Motor neuron (in vitro differentiated cells): ENCODE measurements at places on chromosomes 6 and 20.
A peak's percentile ranks its signal among the peaks of the same experiment; 100 is the strongest.

GRCh38 chr6:11460837-11461661 is 76.5 kb upstream of the TMEM170B start:
- ATAC-seq: peak; percentile 52

GRCh38 chr6:26031151-26031594 is 56.1 kb upstream of the HFE start:
- no peak for ATAC-seq

DNA sequence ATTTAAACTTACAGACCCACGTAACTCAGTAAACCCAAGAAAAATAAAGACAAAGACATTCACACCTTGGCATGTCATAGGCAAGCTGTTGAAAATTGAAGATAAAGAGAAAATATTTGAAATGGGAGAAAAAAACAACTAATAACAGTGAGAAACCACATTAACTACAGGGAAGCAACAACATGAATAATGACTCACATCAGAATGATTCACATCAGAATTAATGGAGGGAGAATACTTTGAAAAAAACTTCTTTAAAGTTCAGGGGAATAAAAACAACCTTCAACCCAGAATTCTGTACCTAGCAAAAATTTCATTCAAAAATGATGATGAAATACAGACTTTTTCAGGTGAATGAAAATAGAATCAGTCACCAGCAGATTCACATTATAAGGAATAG is 32.9 kb upstream of the SLC22A3 start:
- ATAC-seq: peak; percentile 52

DNA sequence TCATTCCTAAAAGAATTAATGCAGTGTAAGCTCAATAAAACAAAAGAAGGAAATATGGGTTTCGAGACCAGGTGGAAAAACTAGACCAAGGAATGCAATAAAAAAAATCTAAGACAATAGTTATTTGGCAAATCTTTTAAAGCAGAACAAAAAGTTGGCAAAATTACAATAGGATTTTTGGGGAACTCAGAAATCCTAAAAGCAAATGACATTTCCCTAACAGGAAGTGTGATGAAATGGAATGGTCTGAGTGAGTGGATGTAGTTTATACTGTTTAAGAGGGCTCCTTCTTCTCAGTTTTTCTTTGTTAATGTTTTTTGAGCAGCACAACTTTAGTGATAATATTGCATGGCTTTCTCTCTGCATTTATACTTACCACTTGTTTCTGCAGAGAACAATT is 190.0 kb downstream of the PLCB4 start:
- ATAC-seq: no peak

- no peak for ATAC-seq
Measured at GRCh38 chr20:52150440-52151258, 40.9 kb downstream of the ZFP64 start.

- no peak for ATAC-seq
Measured at GRCh38 chr20:58482416-58482815, 32.8 kb downstream of the APCDD1L start.

DNA sequence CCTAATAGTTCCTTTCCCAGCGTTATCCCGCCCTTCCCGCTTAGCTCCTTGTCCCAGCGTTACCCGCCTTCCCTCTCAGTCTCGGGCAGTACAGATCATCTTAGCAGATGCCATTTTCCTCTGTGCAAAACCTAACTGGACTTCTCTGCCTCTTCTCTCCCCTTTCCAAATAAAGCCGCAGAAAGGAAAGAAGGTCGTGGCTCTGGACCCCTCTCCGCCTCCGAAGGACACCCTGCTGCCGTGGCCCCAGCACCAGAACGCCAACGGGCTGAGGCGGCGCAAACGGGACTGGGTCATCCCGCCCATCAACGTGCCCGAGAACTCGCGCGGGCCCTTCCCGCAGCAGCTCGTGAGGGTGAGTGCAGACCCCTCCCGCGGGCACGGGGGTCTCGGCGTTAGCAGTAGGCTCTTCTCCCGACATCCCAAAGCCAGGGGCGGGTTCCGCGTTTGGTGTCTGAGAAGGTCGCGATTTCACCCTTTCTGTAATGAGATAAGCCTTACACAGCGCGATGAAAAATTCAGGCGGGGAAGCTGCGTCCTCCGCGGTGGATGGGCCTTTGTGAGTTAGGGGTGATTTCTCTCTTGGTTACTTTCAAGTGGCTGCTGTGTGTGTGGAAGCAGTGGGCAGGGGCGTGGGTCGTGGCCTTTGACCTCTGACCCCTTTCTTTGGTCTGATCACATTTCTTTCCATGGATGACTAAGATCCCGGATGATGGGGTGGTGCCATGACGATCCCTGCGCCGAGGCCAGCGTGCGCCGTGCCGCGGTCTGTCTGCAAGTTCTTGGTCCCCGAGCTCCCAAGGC is 292.7 kb downstream of the TAF4 start:
- ATAC-seq: no peak

DNA sequence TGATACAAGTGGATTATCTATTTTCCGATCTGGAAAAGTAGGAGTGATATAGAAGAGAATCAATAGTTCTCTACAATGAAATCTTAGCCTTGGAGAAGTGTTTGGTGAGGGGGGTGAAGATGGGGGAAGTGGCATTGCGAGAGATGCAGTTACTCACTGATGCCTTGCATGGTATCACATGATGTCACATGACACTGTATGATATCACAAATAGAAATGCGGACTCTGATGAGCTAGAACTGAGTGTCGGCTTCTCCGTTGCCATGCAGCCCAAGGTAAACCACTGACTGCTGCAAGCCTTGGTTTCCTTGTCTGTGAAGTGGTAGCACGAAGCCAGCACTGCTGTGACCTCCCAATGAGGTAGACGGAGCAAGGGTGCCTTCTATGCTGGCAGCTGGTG is 403.3 kb upstream of the AGPAT4 start:
- no peak for ATAC-seq
